ENCODE measurements at places on chromosomes 5 and 9.

- no peak for DNase-seq
Measured at GRCh38 chr5:146130440-146131045, 25.2 kb upstream of the PLAC8L1 start.

GRCh38 chr5:123746683-123747360 lies 234.8 kb downstream of the CSNK1G3 start:
- DNase-seq, result no peak

- no peak for DNase-seq
Measured at GRCh38 chr9:87701491-87701890, 24.4 kb upstream of the CTSL start.

DNA sequence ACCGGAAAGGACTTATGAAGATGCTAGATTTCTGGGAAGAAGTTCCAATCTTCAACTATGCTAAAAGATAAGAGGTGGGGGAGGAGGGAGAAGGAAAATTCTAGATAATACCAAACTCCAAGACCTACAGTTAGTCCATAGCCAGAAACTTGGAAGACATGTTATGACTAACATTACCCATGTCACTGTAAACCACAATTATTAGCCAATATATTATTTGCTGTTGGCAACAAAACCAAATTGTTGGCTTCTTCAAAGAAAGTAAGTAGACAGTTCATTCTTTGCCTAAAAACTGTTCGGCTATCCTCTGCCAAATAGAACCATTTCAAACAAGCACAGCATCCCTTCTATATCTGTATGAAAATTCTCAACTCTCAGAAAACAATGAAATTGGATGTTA lies 25.1 kb downstream of the PRLR start:
- DNase-seq, result no peak

DNA sequence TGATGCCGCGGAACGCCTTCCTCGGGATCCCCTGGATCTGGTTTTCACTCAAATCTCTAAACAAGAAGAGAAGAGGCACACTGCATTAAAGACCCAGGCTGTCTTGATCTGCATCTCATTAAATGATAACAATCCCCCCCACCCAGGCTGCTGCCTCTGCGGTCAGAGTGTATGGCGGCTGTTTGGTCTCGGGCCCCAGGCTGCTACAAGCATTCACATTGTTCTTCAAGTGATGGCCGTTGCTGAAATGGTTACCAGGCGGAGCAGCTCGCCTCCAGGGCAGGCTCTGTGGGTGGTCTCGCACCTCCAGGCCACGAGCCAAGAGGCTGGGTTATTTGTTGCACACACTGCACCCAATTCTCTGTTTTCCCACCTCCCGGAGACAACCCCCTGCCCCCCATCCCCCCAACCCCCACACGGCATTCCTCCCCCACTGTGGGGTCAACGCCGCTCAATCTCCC lies 304.1 kb upstream of the PANK3 start:
- no peak for DNase-seq

DNA sequence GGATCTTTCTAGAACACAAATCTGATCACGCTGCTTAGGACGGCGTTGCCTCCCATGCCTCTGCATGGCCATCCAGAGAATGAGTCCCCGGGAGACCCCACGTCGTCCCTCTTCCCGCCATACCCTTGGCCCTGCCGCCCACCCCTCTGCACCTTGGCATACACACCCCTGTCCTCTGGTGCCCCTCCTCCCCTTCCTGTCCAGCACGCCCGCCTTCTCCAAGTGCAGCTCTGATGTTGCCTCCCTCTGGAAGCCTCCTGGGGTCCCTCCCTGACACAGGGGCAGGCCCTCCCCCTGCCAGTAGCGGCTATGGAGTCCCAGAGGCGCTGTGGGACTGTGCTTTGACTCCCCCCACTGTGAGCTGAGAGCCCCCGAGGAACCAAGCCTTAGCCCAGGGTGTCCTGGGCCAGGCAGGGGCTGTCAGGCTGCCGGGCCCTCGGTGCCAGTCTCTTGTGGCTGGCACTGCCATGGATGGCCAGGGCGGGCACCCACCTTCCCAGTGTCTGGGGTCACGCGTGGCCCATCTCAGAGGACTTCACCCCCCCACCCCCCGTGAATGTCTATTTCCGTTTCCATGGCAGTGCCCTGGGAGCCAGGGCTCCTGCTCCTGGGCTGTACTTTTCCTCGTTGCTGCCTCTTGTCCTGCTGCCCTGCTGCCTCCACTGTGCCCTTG lies 70.5 kb upstream of the RNU6ATAC start:
- no peak for DNase-seq

- DNase-seq, result peak; percentile 80
Measured at GRCh38 chr5:125196481-125197111, 450.2 kb upstream of the ZNF608 start.

Data from NCI-H345 (cell line).